ENCODE measurements at places on chromosomes 2 and 18.

DNA sequence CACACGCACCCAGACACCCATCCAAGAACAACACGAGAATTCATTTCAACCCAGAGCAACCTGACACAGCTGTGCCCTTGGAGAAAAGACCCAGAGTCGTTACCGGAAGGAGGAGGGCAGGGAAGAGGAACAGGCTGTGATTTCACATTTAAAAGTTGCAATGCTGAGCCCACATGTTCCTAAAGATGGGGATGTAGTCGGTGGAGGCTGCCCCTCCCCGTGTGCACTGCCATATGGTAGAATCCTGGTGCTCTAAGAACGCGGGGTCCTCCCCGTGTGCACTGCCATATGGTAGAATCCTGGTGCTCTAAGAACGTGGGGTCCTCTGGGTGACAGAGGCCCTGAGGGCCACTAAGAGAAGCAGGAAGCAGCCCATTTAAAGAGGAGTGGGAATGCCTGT lies 10.9 kb downstream of the MTERF4 start:
- DNase-seq: no peak

DNA sequence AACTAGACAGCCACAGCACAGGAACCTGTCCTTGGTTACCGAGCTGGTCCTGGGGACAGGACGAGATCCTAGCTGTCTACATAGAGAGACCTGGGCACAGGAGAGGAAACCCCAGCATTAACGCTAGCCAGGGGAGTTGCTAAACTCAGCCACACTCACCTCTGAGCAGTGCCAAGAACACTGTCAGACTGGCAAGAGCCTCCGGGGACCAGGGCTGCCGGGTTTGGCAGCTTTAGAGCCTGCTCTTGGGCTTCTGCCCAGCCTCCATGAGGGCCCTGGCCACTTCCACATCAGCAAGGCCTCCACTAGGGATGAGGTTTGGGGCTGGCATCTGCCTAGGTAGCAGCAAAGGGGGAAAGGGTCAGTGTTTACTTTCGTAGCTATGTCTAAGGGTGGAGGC lies 6.7 kb downstream of the TMBIM1 start:
- DNase-seq: no peak

- no peak for DNase-seq
Measured at GRCh38 chr2:134368009-134368817, 114.3 kb downstream of the MGAT5 start.

DNA sequence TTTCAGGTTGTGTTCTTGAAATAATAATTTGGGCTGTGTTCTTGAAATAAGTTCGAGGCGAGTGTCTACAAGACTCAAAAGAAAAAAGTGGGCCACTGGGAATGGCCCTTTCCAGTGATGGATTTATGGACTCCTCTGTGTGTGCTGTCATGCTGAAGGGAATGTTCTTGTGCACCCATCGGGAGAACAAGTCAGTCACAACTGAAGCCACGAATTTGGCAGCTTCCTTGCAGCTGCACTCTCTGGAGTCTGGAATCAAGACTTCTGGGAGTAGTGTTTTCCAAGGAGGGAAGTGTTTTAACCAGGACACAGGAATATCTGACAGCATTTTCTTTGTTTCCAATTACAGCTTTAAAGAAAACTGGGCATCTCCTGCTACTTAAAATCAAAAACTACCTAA lies 620 bp downstream of the SLC14A1 start:
- no peak for DNase-seq

DNA sequence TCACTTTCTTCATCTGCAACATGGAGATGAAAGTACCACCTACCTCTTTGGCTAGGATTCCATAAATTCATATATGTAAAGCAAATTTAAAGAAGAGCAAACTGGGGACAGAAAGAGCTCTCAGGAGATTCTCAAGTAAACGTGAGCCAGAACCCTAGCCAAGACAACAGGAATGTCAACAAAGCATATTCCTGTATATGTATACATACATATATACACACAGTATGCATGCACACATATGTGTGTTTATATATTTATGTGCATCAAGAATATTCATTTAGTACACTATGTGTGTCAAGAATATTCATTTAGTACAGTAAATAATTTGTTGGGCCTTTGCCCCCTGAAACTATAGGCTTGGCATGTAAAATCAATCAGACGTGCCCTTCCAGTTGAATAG lies 574.4 kb upstream of the KLHL29 start:
- no peak for DNase-seq

- DNase-seq: no peak
Measured at GRCh38 chr2:17756668-17757067, 2.7 kb downstream of the GEN1 start.

DNA sequence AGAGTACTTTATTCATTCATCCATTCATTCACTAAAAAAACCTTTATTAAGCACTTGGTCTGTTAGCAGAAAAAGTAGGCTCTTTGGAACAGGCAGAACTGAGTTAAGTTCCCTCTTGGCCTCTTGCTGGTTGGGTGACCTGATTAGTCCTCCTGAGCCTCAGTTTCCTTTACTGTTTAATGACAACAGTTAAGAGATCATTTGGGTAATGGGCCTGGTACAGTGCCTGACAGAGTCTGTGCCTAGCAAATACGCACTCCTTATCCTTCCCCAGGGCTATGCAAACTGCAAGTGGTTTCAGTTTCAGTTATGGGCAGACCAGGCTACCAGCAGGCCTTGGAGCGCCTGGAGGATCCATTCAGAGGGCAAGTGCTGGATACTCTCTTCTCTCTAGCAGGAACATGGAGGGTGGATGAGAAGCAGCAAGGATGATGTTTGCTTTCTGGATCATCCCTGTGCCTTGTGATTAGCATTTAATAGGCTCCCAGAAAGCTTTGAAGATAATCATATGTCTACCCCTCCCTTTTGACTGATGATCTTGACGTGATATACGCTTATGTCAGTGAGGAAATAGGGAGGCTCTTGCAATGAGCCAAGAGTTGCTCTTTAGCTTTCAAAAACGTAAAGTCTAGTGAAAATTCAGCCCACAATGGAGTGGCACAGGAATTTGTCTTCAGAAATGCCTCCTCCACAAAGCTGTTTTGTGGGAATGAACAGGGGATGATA lies 12.4 kb upstream of the TAF1B start:
- DNase-seq: no peak

GRCh38 chr2:152418688-152419087 lies 83.7 kb downstream of the FMNL2 start:
- DNase-seq: no peak

DNA sequence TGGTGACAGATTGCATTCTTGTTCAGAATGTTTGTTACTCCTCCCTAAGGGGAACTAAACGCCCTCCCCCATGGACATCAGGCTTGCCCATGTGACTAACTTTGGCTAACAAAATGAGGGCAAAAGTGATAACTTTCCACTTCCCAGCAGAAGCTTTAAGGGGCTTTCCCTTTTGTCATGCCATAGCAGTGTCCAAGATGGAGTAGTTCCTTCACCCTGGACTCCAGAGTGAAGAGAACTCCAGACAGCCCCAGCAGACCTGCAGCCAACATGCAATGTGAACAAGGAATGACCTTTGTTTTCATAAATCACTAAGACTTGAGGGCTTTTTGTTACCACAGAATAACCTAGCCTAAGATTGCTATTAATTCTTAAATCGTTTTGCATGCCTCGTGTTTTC lies 163.5 kb downstream of the ZEB2 start:
- no peak for DNase-seq

DNA sequence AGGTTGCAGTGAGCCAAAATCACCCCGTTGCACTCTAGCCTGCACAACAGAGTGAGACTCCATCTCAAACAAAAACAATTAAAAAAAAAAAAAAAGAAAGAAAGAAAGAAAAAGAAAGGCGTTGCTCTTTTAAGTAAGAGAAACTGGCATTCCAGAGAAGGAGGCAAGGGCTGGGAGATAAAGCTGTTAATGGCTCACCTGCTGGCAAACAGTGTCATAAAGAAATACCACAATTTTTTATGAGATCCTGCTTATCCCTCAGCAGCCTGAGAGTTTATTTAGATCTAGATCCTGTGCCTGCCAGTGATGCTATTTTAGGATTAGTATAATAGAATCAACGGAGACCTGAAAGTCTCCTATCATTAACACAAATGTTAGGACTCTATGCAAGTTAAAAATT lies 16.3 kb downstream of the SLC19A3 start:
- DNase-seq: no peak

- DNase-seq: no peak
Measured at GRCh38 chr18:58905777-58906428, 41.2 kb downstream of the ZNF532 start.

Measured in stimulated activated CD8-positive, alpha-beta memory T cell treated with anti-CD3 and anti-CD28 coated beads, Interleukin-2, amount 100 ng/mL, for 1 hour (primary cell).